Glutamatergic neuron (in vitro differentiated cells): ENCODE measurements at places on chromosomes 12 and 14.

DNA sequence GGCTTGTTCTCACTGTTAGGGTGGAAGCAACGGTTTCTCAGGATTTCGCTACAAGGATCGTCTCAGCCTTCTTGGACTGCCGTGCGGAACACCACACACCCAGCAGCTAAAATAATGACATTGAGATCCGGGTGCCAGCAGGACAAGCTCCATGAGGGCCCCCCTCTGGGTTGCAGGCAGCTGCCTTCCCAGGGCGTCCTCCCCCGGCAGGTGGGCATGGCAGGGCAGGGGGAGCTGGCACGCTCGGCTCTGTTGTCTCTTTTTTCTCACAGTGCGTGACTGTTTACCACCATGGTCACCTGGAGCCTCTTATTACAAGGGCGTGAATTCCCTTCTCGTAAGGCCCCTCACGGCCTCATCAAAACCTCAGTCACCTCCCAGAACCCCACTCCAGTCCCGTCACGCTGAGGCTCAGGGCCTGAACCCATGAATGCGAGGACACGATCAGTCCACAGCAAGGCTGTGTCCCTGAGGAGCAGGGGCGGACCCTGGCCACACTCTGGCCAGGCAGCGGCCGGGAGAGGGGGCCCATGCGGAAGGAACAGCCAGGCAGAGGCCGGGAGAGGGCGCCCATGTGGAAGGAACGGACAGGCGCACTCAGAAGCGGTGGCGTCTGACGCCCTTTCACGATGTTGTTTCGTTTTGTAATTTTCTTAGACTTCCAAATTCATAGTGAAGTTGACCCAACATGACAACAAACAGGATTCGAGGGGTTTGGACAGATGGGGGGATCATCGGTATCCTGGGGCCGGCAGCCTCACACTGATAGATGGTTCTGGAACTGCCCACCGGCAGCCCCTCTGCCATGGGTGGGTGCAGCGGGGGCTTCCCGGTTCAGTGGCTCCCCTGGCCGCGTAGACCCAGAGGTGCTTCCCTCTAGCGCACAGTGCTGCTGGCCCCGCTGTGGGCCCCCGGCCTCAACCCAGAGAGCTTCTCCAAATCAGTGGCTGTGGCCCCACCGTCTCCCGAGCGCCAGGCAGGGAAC is 10.0 kb downstream of the LRCOL1 start:
- peak; percentile 79 for DNase-seq

- no peak for DNase-seq
Observed at GRCh38 chr14:64513271-64513670, 8.7 kb downstream of the ZBTB1 start.

DNA sequence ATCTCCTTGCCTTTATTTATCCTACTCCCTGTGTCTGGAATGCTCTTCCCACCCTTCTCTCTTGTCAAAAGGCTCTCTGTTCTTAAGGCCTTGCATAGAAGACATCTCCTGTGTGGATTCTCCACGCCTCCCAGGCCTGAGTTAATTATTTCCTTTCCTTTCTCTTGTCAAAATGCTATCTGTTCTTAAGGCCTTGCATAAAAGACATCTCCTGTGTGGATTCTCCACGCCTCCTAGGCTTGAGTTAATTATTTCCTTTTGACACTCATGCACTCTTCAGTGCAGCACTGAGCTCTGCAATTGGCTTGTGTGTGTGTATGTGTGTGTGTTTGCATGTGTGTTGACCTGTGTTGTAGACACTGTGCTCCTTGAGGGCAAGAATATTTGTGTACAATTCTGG is 52.1 kb upstream of the DCD start:
- no peak for DNase-seq

DNA sequence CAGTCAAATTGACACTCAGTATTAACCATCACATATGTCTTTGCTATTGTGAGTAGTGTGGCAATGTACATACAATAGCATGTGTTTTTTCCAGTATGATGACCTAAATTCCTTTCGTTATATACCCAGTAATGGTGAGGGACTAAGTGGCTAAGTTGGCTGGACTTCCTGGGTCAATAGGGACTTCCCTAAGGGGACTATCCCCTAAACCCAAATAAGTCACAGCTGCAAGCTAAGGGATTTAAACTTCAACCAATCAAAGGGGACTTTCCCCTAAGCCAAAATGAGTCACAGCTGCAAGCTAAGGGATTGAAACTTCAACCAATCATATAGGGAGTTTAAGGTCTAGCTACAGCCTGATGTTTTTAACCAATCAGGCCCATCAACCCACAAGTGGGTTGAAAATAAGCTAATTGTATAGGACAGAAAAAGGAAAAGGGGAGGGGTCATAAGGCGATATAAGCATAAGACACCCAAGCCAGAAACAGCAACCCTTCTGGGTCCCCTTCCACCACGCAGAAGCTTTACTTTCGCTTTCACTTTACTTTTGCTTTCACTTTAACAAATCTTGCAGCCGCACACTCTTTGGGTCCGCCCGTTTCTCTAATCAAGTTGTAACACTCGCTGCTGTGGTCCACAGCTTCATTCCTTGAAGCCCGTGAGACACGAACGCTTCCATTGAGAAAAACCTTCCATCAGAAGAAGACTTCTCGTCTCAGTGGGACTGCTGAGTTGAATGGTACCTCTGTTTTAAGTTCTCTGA is 404.4 kb downstream of the FLRT2 start:
- no peak for DNase-seq

GRCh38 chr12:99370421-99371138 is 277.0 kb upstream of the GARIN6 start:
- DNase-seq, result no peak

- no peak for DNase-seq
Observed at GRCh38 chr12:64792128-64792527, 32.3 kb upstream of the TBC1D30 start.

DNA sequence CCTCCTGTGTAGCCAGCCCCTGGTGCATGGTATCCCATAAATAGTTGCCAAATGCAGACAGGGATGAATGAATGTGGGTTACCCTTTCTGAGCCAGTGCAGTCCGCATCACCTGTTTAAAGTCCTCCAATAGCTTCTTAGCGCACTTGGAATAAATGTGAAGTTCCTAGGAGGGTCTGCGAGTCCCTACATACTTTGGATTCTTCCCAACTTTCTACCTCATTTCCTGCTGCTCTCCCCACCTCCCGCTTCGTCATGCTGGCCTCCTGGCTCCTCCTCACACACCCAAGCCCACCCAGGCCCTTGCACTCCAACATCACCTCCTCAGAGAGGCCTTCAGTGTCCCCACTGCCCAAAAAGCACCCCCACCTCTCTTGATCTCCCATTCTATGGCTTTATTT is 17.7 kb downstream of the RFX4 start:
- DNase-seq, result no peak

DNA sequence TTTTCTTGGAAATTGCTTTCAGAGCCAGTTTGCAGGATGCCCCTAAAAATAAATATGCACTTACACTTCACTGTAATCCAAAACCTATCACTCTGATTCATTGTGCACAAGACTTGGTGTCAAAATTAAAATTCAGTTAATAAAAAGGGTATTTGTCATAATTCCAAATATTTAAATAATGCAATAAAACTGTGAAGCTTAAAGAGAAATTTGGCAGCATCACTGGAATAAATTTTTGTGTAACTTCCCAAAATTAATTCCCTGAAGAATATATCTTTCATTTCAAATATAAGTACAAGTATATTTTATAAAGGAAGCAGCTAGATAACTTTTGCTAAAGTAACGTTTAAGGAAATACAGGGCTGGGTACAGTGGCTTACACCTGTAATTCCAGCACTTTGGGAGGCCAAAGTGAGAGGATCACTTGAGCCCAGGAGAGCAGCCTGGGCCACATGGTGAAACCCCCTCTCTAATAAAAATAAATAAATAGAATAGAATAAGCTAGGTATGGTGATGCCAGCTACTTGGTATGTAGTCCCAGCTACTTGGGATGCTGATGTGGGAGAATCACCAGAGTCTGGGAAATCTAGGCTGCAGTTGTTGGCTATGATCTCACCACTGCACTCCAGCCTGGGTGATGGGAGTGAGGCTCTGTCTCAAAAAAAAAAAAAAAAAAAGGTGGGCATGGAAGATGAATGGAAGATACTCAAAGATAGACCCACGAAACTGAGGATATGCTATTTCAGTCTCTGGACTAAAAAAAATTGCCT is 233.8 kb downstream of the FBXL14 start:
- DNase-seq, result no peak

DNA sequence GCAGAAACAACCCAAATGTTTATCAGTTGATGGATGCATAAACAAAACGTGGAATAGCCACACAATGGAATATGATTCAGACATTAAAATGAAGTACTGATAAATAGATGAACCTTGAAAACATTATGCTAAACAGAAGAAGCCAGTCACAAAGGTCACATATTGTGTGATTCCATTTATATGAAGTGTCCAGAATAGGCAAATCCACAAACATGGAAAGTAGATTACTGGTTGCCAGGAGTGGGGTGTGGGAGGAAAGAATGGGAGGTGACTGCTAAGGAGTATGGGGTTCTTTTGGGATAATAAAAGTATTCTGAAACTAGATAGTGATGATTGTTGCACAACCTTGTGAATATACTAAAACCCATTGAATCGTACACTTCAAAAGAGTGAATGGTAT is 1.3 kb upstream of the HSD17B6 start:
- DNase-seq, result no peak

DNA sequence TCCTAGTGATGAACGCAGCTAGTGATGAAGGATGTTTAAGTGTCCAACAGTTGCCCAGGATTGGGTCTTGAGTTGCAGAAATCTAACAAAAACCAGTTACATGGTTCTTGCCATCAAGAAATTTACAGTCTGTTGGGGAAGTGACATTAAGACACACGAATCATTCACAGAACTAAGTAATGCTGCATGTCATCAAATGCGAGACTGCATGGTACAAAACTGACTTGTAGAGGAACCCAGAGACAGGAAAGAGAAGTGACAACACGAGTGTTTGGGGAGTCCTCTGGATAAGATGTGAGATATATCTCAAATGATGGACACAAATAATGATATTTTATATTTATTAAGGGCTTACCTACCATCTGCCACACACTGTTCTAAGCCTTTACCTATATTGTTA is 6.1 kb upstream of the SYNE3 start:
- DNase-seq, result no peak

GRCh38 chr14:64760916-64761315 is 56.7 kb downstream of the PLEKHG3 start:
- DNase-seq, result no peak

- no peak for DNase-seq
Observed at GRCh38 chr12:42767326-42767954, 177.9 kb upstream of the PRICKLE1 start.

DNA sequence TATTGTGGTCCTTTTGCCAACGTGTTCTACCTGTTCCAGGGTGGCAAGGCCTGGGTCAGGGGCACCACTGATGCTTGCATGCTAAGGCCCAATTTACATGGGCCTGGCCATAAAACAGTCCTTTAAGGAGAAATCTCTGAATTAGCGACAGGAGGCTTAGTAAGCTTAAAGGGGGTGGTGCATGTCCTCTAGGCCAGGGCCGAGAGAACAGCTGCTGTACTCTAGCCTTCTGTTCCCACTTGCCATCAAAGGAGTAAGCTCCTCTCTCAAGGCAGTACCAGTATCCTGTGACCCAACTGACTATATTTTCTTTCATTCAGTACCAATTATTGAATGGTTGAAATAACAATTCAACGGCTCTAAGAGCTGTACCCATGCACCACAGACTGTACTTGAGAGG is 67.7 kb upstream of the ZDHHC17 start:
- DNase-seq, result no peak

DNA sequence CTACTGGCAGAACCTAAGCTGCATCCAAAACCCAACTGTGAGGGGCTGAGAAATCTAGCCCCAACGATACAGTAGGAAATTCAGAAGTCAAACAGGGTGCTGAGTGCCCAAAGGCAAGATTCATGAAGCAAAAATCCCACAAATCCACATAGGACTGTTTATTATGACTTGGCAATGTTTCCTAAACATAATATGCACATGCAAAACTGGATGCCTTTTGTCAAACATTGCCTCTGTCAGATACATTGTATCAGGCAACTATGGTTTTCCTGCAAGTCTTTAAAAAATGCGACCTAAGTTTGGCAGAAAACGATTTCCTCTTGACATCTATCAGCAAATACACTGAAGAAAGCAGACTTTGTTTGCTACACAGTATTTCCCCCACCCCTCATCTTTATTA is 27.3 kb upstream of the YARS2 start:
- DNase-seq, result no peak

DNA sequence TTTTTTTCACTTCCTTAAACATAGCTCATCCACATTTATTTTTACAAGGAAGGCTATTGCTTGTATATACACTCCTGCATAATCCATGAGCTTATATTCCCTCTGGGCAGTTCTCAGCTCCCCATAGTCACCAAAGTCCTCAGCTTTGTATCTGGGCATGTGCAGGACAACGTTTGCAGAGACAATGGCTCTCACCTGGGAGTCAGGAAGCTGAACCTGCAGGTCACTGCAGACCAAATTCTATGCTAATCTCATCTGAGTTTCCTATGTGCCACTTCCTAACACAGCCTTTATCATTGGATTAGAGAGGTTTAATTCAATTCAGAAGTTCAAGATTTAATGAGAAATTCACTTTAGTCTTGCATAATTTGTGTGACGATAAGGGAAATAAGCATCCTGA is 131.5 kb downstream of the KCNK10 start:
- no peak for DNase-seq

DNA sequence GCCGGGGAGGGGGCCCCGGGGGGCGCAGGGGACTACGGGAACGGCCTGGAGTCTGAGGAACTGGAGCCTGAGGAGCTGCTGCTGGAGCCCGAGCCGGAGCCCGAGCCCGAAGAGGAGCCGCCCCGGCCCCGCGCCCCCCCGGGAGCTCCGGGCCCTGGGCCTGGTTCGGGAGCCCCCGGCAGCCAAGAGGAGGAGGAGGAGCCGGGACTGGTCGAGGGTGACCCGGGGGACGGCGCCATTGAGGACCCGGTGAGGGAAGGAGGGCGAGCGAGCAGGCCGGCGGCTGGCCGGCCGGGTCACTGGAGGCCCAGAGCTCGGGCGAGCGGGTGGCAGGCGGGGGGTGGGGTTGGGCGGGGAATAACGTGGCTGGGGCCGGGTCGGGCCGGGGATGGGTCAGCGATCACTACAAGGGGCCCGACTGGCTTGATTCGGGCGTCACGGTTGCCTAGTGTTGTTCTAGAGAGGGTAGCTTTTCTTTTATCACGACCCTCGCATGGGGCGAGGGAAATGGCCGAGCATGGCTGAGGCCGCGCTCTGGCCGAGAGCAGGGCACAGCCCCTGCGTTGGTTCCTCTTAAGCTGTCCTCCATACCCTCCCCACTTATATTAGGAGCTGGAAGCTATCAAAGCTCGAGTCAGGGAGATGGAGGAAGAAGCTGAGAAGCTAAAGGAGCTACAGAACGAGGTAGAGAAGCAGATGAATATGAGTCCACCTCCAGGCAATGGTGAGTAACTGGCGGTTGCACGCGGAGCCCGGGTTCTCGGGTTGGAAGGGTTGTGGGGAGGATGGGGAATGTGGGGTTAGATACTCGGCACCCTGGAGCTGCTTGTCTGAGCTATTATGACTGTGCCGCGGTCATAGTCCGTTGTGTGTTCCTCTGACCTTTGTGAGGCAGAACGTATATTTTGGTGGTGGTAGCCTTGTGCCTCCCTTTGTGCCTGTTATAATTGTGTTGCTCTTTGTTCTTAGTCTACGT is 603 bp downstream of the PABPN1 start:
- DNase-seq, result peak; percentile 57

GRCh38 chr14:34981743-34982420 is 910 bp upstream of the SRP54 start:
- peak; percentile 58 for DNase-seq
